ENCODE measurements at places on chromosomes 2 and 18.

DNA sequence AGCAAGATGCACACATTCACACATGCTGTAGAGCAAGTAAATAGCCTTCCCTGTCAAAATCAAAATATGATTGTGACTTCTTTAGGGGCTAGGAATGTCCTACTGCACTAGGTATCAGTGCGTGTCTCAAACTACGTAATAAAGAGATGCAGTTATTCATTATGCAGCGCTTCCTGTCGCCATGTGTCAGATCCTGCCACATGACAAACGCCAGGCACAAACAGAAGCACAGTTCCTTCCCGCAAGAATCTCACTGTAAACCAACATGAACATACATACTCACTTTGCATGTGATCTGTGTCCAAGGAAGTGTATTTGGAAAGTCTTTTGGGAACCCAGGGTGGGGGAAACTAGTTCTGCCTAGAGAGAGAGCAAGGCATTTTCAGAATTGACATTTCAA is 599.9 kb downstream of the RNF144A start:
- no peak for DNase-seq

GRCh38 chr2:64396551-64396950 is 57.4 kb upstream of the LGALSL start:
- no peak for DNase-seq

- no peak for DNase-seq
Measured at GRCh38 chr18:13280070-13280795, 61.7 kb downstream of the LDLRAD4 start.

DNA sequence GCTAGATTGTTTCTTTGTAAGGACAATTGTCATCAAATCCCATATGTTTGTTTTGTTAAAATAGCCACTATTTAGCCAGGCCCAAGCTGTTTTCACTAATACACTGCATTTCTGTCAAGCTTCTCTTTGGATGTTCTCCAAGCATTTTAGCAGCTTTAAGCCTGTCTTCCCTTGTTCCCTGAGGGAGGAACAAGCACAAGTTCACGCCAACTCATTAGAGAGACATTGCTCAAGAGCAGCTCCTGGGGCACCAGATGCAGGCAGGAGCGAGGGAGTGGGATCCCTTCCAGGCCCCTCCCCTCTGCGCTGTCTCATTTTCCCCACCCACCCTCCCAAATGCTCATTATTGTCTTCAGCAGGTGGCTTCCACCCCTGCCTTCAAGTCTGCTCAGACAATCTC is 32.6 kb upstream of the PPP3R1 start:
- no peak for DNase-seq

DNA sequence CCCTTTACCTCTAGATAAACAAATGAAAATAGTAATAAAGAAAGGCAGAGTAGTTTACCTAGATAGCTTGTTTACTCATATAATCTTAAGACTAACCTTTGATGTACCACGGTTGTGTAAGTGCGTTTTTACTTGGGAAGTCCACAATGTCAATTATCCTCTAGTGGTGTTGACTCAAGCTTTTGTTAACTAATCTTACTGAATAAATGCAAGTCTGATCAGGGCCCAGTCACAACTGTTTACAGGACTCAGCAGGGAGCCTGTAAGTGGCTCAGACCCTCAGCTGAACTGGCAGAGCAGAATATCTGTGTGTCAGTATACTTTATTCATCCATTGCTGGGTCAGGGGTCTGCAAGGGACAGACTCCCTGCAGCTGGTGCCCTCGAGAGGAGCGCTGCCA is 98.1 kb upstream of the ACAA2 start:
- DNase-seq: no peak

DNA sequence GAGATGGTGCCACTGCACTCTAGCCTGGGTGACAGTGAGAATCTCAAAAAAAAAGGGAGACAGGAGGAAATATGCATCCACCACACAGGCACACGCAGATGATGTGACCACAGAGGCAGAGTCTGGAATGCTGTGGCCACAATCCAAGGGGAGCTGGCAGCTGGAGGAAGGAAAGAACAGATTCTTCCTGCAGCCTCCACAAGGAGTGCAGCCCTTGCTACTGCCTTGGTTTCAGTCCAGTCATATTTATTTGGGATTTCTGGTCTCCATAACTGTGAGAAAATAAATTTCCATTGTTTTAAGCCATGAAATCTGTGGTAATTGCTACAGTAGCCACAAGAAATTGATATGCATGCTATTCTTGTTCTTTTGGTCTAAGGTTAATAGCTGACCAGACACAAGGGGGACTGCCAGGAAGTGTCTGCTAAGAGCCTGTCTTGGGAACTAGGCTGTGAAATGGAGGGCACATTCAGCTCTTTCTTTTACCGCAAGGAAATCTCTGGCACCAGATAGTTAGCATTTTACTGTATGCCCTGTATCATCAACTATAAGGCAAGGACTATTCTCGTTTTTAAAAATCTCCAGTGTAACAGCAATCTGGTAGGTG is 133.1 kb upstream of the SEC11C start:
- DNase-seq: no peak

DNA sequence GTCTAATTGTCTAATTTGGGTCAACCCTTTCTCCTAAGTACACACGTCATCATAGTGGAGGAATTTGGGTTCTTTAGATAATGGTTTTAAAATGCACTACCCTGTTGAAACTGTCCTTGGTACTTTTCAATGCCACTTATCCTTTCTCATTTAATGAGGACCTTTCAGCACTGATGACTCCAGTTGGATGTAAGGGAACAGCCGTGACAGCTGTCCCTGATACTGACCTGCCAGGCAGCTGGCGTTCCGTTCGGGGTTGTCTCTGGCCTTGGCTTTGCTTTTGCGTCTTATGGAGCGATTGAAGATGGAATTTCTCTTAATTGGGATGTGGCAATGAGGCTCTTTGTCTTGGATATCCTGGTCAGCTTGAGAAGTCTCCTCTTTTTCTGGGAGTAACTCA is 38.7 kb downstream of the NGEF start:
- no peak for DNase-seq

DNA sequence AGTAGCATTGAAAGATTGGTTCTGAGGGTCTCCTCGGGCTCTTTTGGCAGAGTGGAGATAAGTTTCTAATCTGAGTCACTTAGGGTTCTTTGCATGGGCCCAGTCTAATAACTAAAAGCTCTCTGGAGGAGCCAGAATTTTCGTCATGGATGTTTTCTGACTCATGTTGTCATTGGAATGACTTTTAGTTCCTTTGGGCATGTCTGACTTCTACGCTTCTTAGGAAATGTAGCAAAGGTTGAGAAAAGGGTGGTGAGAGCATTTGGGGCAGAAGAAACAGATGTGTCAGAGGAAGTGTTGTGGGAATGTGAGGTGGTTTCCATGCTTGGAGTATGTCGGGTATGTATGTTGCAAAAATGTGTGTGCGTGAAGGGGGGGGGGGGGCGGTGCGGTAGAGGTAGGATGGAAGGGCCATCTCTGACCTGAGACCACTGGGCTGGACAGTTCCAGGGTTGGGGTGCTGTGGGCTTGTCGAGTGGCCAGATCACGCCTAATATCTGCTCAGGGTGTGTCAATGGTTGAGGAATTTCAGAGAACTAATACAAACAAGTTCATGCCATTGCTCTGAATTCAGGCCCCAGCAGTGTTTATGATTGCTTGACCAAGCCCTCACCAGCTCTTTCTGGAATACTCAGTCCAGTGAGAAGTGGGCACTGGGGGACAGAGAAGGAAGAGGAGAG is 26.9 kb downstream of the KLHL29 start:
- no peak for DNase-seq

DNA sequence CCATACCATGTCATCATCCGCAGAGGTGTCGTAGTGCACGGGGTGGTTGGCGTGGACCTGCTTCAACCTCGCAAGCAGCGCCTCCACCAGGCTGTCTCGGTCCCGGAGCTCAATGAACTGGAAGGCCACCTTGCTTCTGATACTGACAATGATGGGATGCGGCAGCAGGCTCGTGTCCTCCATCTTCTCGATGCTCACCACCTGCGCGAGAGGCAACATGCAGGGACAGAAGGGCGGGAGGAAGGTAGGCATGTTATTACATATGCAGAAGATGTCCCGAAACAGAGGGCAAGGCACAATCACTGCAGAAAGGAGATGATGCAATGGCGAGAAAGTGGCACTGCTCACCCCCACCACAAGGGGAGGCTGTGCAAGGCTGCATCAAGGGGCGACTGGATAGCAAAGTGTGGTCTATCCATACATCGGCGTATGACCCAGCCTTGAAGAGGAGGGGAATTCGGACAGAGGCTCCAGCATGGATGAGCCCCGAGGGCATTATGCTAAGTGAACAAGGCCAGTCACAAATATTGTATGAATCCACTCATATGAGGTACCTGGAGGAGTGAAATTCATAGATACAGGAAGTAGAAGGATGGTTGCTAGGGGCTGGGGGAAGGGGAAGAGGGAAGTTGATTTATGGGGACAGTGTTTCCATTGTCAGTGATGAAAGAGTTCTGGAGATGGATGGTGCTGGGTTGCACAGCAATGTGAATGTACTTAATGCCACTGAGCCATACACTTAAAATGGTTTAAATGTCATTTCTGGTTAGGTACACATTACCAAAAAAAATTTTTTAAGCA is 36.6 kb downstream of the RPL31 start:
- peak; percentile 43 for DNase-seq

- no peak for DNase-seq
Measured at GRCh38 chr2:32678825-32679224, 51.0 kb downstream of the TTC27 start.

- DNase-seq: no peak
Measured at GRCh38 chr18:65592435-65592834, 158.4 kb upstream of the CDH7 start.

GRCh38 chr2:78418021-78418420 is 607.5 kb upstream of the REG3G start:
- DNase-seq: no peak

- no peak for DNase-seq
Measured at GRCh38 chr2:48250474-48250844, 279.5 kb upstream of the STON1 start.

- no peak for DNase-seq
Measured at GRCh38 chr2:20573620-20574422, 77.1 kb downstream of the HS1BP3 start.

GRCh38 chr2:111704246-111704645 is 179.7 kb downstream of the ANAPC1 start:
- no peak for DNase-seq

- no peak for DNase-seq
Measured at GRCh38 chr2:40454321-40454720, 2.4 kb upstream of the SLC8A1 start.

DNA sequence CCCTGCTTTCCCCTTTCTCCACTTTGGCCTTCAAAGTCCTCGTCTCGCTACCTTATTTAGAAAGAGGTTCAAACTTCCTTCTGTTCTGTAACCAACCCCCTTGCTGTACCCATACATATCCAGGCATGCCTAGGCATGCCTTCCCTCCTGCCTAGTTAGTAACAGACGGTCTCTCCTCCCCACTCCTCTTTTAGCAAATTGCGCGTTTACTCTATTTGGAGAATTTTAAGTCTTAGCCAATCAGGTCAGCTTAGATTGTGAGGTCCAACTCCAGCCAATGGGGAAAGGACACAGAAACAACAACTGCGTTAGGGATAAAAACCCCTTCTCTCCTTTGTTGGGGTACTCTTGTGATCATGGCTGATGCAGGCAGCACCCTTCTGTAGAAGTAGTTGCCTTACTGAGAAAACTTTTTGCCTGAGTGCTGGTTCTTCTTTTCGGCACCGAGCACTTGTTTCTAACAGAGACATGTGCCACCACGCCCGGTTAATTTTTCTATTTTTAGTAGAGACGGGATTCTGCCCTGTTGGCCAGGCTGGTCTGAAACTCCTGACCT is 85.9 kb upstream of the FOXI3 start:
- DNase-seq: no peak
